CD4-positive, alpha-beta T cell treated with Interleukin-10 for 1 hour (primary cell): ENCODE measurements at places on chromosomes 1 and 21.

DNA sequence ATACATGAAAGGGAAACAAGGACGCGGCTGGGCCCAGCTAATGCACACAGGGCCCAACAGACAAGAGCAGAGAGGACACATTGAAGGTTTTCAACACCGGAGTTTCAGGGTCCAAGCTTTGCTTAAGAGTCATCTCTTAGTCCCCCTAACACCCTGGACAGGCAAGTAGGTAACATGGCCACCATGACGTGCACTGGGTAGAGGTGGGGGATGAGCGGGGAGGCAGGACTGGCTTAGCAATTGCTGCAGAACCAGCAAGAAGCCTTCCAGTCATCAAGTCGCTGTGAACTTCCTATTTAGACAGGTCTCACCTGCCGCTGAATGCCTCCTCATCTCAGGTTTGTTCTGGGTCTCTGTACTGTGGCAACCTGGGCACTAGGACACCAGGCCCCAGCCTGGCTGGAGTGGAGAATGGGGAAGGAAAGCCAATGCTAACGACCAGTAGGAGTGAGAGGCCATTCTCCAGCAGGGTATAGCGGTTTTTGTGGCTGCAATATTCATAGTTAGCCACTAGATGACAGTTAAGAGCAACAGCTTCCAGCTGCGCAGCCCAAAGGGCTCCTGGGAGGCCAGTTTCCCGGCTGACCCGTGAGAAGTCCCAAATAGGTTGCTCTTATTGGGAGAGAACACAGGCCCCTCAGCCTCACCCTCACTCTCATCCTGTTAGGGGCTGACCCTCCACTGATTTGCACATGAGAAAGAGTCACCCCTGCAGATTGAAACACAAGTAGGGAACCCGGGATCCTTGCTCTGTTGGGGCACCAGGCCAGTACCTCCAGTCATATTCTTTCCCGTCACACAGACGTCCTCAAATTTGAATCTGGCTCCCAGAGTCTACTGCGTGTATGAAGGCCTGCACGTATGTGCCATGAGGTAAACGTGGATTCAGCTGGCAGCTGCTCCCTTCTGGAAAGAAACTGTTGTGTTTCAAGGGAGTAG lies 6.0 kb upstream of the PIGC start:
- peak; percentile 58 for DNase-seq

DNA sequence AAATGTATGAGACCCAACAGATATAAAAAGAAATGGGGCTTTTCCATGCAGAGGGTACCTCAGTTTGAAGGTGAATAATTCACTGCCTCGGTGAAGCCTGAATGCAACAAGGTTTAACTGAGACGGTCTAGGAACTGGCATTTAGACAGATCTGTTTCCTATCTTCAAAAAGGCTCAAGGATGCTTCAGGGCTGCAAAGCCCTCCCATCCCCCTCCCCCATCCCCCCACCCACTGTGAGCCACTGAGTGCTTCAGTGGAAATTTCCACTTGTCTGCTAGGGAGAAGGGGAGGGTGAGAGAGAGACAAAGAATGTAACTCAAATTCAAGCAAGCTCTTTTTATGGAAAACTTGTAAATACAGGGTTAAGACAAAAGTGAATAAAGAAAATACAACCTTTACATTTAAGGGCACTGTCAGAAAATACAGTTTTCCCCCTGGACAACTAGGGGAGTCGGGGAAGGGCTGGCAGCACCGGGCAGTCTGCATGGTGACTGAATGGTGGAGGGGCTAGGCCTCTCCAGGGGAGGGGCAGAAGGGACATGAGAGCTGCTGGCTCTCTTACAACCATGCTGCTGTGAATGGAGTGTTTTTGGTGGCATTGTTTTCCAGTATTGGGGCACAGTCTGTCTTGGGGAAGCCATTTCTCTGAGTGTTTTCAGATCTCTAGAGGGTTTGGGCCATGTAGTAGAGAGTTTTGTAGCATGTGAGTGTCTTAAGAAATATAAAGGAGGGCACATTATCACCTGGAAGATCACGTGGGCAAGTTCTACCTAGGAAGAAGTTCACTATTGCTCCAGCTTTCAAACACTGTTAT lies 56.7 kb downstream of the MRPS6 start:
- no peak for DNase-seq

DNA sequence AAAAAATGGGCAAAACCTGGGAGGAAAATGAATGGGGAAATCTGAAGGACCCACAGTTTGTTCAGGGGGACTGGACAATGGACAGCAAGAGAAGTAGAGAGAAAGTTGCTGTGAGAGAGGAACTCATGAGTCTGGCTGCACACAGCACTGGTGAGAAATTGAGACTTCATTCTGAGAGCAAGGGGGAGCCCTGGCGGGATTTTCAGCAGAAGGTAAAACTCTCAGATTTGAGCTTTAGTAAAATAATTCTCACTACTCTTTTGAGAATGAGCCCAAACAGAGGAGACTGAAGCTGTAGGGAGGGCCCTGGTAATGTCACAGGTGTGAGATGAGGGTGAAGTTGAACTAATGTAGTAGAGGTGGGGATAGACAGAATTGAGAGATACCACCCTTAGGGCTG lies 438.6 kb downstream of the OMA1 start:
- no peak for DNase-seq

DNA sequence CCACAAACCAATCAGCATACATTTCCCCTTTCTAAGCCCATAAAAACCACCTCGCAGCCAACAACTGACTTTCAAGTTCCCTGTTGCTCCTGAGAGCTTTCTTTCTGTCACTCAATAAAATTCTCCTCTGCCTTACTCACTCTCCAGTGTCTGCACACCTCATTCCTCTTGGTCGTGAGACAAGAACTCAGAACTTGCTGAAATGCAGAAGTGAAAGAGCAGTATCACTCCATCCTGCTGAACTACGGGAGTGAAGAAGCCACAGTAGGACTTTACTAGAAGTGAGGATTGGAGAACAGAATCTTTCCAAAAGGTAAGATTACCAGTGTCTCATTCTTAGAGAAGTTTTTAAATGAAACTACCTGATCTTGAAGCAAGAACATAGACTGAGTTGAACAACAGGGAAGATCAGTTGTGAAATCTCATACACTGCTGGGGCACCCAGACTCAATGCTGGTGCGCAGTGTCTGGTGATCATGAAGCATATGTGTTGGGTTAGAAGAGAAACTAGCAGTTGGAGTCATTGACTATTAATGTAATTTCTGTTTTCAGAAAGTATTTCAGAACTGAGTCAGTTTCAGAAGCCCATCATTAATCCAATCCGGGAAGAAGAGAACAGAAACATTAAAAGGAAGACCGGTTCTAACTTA lies 726.9 kb upstream of the TMPRSS15 start:
- DNase-seq = no peak

DNA sequence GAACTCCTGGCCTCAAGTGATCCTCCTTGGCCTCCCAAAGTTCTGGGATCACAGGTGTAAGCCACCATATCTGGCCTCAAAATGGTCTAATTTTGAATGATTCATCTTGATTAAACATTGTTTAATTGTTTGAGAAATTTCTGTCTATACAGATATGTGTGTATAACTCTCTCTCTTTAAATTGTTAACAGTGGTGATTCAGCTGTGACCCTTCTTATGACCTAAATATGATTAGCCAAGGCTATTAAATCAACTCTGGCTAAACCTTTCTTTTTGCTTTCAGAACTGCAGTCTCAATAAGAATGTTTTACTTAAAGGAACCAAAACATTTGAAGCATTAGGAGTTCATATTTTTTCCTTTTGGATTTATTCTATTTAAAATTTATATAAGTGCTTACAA lies 19.2 kb upstream of the B3GALT5 start:
- no peak for DNase-seq

DNA sequence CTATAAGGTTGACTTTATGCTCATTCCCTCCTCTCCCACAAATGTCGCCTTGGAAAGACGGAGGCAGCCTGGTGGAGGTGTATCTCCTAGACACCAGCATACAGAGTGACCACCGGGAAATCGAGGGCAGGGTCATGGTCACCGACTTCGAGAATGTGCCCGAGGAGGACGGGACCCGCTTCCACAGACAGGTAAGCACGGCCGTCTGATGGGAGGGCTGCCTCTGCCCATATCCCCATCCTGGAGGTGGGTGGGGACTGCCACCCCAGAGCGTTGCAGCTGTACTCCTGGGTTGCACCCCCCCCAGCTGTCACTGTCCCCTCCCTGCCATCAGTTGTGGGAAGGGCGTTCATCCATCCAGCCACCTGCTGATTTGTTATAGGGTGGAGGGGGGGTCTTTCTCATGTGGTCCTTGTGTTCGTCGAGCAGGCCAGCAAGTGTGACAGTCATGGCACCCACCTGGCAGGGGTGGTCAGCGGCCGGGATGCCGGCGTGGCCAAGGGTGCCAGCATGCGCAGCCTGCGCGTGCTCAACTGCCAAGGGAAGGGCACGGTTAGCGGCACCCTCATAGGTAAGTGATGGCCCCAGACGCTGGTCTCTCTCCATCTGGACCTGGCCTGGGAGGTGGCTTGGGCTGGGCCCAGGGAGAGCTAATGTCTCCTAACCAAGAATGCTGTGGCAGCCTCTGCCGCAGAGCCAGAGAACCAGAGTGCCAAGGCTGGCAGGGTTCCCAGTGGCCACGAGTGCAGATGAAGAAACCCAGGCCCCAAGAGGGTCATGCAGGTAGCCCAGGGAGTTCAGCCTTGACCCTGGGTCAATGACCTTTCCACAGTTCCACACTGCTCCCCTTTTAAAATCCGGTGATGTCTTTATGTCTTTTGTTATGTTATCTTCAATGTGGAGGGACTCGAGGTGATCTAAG lies 13.1 kb downstream of the PCSK9 start:
- no peak for DNase-seq

DNA sequence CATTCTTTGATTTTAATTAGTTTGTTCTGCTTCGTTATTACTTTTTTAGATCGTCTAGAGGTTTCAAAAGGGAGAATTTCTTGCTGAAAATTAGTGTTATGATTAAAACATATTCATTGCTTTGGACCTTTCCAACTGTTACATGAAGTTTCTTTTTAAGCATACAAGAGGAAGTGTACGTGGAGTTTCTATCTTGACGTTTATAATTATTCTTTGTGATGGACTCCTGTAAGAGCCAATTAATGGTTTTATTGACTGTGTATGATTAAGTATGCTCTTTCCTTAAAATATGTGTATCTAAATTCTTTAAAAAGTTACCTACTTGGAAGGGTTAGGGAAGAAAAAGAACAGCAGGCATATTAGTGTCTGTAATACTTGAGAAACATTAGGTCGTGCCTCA lies 37.8 kb downstream of the SPEN start:
- DNase-seq = no peak

DNA sequence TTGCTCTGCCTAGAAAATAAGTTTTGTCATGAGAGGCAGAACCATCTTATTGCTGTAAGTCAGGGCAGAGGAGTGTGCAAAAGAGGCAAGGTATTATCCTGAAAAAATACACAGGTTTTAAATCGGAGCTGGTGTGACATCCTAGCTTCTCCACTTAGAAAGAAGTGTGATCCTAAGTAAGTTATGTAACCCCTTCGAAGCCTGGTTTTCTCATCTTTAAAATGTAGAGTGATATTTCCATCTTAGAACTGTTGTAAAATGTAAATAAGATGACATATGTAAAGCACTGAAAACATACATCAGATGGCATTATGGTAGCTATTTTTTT lies 65.1 kb downstream of the IER5 start:
- DNase-seq = no peak

GRCh38 chr1:180586671-180587155 lies 27.9 kb downstream of the OVAAL start:
- no peak for DNase-seq

- DNase-seq = no peak
These were observed 135.3 kb downstream of the ZBTB18 start for GRCh38 chr1:244186372-244186771.

DNA sequence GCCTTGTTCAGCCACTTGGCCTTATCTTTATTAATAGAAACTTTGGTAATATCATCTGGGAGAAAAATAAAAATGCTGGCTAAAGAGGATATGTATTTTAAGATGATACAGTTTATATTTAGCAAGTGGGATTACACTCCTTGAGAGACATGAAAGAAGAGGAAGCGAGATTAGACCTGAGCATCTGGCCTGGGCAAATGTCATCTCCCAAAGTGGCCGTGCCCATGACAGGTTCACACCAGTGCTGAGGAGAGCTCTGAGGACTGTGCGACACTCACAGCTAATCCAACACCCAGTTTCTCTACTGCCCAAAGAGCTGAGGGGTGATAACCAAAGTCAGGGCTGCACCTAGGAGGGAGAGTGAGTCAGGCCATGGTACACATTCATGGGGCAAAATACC lies 121.7 kb upstream of the DUSP10 start:
- DNase-seq = no peak

DNA sequence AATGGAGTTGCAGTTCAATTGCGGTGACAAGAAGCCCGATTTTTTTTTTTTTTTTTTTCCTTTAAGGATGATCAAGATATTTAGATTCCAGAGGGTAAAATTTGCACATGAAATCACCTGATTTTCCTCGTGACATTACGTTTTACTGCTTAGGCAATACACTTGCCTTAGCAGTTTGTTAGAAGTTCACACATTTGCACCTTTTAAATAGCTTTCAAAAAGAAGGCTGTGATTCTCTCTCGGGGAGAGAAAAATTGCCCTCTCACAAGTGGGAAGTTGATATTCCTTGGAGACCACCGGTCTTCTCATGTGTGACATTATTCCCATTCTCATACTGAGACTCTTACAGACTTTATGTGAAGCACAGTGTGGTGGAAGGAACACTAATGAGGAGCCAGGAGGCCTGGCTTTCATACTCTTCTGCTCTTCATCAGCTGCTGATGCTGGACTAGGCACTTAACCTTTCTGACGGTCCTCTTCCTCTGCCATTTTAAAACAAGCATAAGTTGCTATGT lies 69.8 kb upstream of the HSPA13 start:
- no peak for DNase-seq

- no peak for DNase-seq
These were observed 3.7 kb downstream of the IFI6 start for GRCh38 chr1:27668121-27668807.

DNA sequence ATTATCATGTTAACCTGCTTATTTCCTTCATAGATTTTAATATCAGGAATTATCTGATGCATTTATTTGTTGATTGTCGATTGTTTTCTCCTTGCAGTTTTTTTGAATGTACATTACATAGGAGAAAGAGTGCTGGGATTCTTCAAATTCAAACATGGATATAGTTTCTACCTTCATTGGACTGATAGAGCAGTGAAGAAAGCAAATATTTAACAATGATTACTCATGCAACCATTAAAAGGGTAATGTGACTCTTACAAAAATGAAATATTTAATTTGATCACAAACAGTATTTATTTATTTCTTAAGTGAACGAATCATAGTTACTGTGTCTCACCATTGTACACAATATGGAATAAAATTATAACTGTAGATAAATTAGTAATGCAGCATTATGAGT lies 350.9 kb downstream of the BRINP3 start:
- DNase-seq = no peak

GRCh38 chr1:41379738-41380130 lies 18.5 kb downstream of the FOXO6 start:
- no peak for DNase-seq

DNA sequence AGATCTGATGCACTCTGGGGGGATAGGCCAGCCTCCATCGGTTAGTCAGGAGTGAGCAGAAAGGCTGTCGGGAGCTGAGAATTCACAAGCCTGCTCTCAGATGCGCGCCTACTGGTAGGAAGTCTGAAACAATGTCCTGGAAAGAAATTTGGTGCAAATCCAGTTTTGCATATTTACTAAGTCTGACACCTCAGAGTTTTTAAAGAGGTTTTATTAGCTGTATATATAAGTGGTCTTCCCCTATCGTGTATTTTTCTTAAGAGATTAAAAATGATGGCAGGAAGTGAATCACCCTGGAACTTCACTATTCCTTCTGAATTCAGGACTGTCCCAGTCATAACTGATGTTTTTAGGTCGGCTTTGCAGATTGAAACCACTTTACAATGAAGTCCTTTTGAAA lies 99.8 kb upstream of the C1orf105 start:
- DNase-seq = no peak
